Uterus (tissue), 4 donors: ENCODE measurements at places on chromosomes 1 and 21.
A peak's percentile ranks its signal among the peaks of the same experiment; 100 is the strongest.

- no peaks in the 10 kb centered on the region for H3K27me3 ChIP-seq
- H3K4me3 ChIP-seq, result no peak overlapping the region
- H3K4me1 ChIP-seq, result no peaks in the 10 kb centered on the region
- no peaks in the 10 kb centered on the region for H3K36me3 ChIP-seq
- no peak for DNase-seq
These were observed 21.9 kb upstream of the IVNS1ABP start for GRCh38 chr1:185338719-185339622.

DNA sequence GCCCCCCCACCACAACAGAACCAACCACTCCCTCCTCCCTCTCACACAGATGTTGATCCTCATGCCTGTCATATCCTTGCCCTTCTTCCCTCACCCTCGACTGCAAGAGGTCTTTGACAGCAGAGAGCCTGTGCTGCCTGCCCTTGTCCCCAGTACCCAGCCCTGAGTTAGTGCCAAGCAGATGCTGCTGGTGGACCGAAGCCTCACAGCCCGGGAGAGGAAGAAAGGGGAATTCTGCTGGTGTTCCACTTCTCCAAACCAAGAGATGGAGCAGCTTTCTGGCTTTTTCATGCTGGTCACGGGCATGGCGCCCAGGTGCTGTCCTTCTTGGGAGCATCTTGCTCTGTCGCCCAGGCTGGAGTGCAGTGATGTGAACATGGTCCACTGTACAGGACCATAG, 69.1 kb downstream of the SLC66A1 start:
- no peak overlapping the region for H3K27ac ChIP-seq
- no peak for DNase-seq
- H3K4me1 ChIP-seq, result peaks cover 19% of the 10 kb centered on the region
- no peaks in the 10 kb centered on the region for H3K27me3 ChIP-seq
- no peak overlapping the region for H3K4me3 ChIP-seq

- H3K4me1 ChIP-seq, result no peaks in the 10 kb centered on the region
- no peak overlapping the region for H3K27ac ChIP-seq
- no peak for DNase-seq
- H3K36me3 ChIP-seq, result no peaks in the 10 kb centered on the region
- no peaks in the 10 kb centered on the region for H3K27me3 ChIP-seq
- no peak overlapping the region for H3K4me3 ChIP-seq
These were observed 8.9 kb upstream of the RAB3GAP2 start for GRCh38 chr1:220281159-220281574.

- no peak overlapping the region for H3K4me3 ChIP-seq
- H3K27me3 ChIP-seq, result no peaks in the 10 kb centered on the region
- no peaks in the 10 kb centered on the region for H3K4me1 ChIP-seq
- no peak for DNase-seq
- no peak overlapping the region for H3K27ac ChIP-seq
These were observed 473.3 kb downstream of the MRPL39 start for GRCh38 chr21:25133939-25134338.

GRCh38 chr1:180254854-180255253, 24.8 kb downstream of the LHX4 start:
- H3K27me3 ChIP-seq, result no peaks in the 10 kb centered on the region
- DNase-seq, result no peak

DNA sequence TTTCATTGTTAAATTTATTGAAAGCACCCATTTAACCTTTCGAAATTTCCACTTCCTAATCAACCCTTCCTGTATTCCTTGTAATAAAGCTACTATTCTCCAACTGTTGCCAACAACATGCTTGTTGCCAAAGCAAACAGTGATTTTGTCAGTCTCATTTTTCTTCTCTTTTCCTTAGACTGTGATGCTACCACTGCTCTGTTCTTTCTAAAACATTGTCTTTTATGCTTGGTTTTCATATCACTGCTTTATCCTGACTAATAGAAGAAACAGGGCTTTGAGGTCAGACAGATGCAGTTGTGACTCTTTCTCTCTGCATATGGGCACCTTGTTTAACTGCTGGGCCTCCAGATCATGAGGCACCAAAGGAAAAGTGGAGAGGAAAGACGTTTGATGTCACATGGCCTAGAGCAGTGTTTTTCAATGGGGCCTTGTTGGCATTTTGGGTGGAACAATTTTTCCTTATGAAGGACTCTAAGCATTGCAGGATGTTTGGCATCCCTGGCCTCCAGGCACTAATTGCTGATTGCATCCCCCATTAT, 56.1 kb downstream of the HMCN1 start:
- no peak overlapping the region for H3K4me3 ChIP-seq
- no peaks in the 10 kb centered on the region for H3K36me3 ChIP-seq
- H3K4me1 ChIP-seq, result no peaks in the 10 kb centered on the region
- no peak for DNase-seq
- H3K27me3 ChIP-seq, result no peaks in the 10 kb centered on the region

DNA sequence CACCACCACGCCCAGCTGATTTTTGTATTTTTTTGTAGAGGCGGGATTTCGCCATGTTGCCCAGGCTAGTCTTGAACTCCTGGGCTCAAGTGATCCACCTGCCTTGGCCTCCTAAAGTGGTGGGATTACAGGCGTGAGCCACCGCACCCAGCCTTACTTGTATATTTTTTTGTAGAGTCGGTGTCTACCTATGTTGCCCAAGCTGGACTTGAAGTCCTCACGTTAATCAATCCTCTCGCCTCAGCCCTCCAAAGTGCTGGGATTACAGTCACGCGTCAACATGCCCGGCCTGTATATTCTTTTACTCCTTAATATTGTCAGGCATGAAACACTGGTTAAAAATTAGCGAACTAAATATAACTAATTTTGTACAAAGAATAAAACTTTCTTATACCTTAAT, 5.5 kb upstream of the TOMM20 start:
- no peak overlapping the region for H3K4me3 ChIP-seq
- H3K27me3 ChIP-seq, result no peaks in the 10 kb centered on the region
- DNase-seq, result no peak
- no peak overlapping the region for H3K27ac ChIP-seq

DNA sequence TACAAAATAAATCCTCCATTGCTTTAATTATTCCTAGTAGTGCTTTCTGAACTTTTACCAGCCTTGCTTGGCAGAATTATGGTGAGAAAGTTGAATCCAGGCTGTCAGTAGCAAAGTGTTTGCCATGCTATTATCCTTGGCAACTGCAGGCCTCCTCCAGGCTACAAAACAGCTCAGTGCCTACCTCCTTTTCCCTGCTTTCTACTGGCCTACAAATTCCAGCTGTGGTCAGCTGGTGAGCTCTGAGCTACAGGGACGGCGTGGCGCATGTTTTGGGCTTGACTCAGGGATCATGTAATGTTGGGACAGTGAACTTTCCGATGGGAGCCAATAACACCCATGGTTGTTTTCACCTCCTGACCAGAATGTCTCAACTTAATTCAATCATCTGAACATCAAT, 456.1 kb upstream of the ADAMTS5 start:
- no peak overlapping the region for H3K27ac ChIP-seq
- H3K27me3 ChIP-seq, result no peaks in the 10 kb centered on the region
- DNase-seq, result peak; percentile 50

GRCh38 chr1:34361781-34362357, 185.2 kb downstream of the C1orf94 start:
- no peaks in the 10 kb centered on the region for H3K36me3 ChIP-seq
- no peaks in the 10 kb centered on the region for H3K27me3 ChIP-seq
- H3K4me3 ChIP-seq, result no peak overlapping the region
- H3K27ac ChIP-seq, result no peak overlapping the region
- no peak for DNase-seq
- no peaks in the 10 kb centered on the region for H3K4me1 ChIP-seq

DNA sequence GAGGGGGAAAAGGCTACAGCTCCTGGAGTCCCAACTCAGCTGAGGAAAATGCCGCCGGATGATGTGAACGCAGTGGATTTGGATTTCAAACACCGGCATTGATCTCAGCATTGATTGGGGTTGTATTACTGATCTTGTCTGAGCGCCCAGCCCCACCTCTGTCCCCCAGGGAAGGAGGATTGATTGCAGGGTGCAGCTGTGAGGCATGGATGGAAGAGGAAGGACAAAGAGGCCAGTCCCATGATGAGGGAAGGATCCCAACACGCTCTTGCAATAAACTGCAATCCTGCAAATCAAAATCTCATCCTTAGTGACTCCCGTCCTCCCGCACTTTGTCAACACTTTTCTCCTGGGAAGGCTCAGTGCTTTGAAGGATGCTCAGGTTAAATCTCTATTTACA, 242.3 kb upstream of the PROX1 start:
- H3K4me3 ChIP-seq, result no peak overlapping the region
- DNase-seq, result no peak
- no peaks in the 10 kb centered on the region for H3K36me3 ChIP-seq
- H3K4me1 ChIP-seq, result no peaks in the 10 kb centered on the region
- no peaks in the 10 kb centered on the region for H3K27me3 ChIP-seq
- no peak overlapping the region for H3K27ac ChIP-seq

- no peak for DNase-seq
- no peaks in the 10 kb centered on the region for H3K36me3 ChIP-seq
- H3K4me1 ChIP-seq, result peaks cover 6% of the 10 kb centered on the region
- H3K27me3 ChIP-seq, result no peaks in the 10 kb centered on the region
- no peak overlapping the region for H3K4me3 ChIP-seq
These were observed 63.7 kb downstream of the ACOT7 start for GRCh38 chr1:6329851-6330250.

- no peak for DNase-seq
- H3K27me3 ChIP-seq, result no peaks in the 10 kb centered on the region
- no peak overlapping the region for H3K4me3 ChIP-seq
- H3K27ac ChIP-seq, result no peak overlapping the region
- no peaks in the 10 kb centered on the region for H3K36me3 ChIP-seq
These were observed 43.0 kb downstream of the UBE2U start for GRCh38 chr1:64246294-64246917.

GRCh38 chr1:75461808-75462325, 149.0 kb downstream of the SLC44A5 start:
- no peak for DNase-seq
- H3K4me3 ChIP-seq, result no peak overlapping the region
- no peak overlapping the region for H3K27ac ChIP-seq
- no peaks in the 10 kb centered on the region for H3K4me1 ChIP-seq

- DNase-seq, result no peak
- no peaks in the 10 kb centered on the region for H3K36me3 ChIP-seq
- no peaks in the 10 kb centered on the region for H3K27me3 ChIP-seq
- H3K27ac ChIP-seq, result peak overlapping the region; percentile 57
- H3K4me1 ChIP-seq, result no peaks in the 10 kb centered on the region
These were observed 71.2 kb upstream of the HOOK1 start for GRCh38 chr1:59743324-59744091.
